ENCODE measurements at places on chromosomes 3 and 15.

DNA sequence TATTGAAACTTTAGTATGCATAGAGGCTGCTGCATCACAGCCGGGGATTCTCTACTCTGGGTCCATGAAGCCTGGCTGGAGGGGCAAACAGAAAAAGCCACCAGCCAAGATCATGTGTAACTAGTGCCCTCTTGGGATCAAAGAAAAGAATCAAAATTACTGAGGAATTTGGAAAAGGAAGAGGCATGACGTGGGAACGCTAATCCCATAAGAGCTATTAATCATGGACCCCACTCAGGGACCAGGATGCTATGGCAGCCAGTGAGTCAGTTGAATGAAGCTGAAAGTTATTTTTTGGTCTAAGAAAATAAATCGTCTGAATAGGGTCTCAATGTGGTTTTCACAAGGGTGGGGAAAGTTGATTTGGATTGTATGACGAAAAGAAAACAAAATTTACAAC lies 1165.1 kb downstream of the ROBO2 start:
- DNase-seq: peak; percentile 40

DNA sequence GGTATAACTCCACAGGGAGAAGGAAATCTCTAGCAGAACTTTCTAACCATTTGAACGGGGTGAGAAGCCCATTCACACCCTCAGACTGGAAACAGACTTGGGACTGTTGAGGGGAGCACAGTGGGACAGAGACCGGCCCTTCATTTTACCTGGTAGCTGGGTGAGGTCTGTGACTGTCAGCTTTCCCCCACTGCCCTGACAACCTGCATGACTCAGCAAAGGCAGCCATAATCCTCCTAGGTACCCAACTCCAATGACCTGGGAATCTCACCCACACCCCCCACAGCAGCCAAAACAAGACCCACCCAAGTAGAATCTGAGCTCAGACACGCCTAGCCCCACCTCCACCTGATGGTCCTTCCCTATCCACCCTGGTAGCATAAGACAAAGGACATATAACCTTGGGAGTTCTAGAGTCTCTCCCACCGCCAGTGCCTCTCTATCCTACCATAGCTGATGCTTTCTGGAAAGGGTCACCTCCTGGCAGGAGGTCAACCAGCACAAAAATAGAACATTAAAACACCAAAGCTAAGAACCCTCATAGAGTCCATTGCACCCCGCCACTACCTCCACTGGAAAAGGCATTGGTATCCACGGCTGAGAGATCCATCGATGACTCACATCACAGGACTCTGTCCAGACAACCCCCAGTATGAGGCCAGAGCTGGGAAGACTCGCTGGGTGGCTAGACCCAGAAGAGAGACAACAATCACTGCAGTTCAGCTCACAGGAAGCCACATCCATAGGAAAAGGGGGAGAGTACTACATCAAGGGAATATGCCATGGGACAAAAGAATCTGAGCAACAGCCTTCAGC lies 28.0 kb downstream of the SENP7 start:
- peak; percentile 14 for DNase-seq

GRCh38 chr3:13282358-13282985 lies 137.7 kb downstream of the NUP210 start:
- DNase-seq: no peak

DNA sequence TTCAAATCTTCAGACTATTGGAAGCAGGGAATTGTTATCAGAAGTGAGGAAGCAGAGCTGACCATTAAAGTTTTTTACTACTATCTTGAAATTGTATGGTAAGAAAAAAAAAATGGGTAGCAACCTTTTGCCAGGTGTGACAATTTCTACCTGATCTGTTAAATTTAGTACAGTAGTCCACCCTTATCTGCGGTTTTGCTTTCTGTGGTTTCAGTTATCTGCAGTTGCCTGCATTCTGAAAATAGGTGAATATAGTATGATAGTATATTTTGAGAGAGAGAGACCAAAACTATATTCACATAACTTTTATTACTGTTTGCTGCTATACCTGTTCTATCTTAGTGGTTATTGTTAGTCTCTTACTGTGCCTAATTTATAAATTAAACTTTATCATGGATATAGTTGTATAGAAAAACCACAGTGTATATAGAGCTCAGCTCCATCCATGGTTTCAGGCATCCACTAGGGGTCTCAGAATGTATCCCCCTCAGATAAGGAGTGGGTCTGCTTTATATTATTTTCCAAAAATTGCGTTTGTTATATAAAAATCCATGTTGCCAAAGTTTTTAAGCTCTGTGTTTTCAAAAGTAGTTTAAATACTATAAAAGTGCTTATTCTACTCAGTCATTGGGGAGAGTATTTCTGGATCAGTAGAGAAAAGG lies 69.9 kb downstream of the PTPRG start:
- no peak for DNase-seq

DNA sequence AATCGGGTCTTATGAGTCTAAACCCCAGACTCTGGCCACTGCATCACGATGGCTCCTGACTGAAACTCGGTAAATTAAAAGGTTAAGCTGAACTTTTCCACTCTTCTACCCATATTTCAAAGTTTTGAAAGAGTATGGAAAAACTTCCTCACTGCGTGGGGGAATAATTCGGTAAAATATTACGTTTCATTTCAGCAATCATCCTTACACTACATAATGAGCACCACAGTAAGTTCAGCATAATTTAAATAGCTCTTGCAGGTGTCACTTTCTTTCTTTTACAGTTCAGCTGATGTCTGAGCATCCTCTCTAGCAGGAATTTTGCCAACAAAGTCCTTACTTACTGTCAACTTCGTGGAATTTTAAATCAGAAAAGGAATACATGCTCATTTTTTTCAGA lies 17.5 kb downstream of the SRGAP3 start:
- DNase-seq: no peak

GRCh38 chr3:14507757-14508504 lies 32.2 kb downstream of the GRIP2 start:
- no peak for DNase-seq

DNA sequence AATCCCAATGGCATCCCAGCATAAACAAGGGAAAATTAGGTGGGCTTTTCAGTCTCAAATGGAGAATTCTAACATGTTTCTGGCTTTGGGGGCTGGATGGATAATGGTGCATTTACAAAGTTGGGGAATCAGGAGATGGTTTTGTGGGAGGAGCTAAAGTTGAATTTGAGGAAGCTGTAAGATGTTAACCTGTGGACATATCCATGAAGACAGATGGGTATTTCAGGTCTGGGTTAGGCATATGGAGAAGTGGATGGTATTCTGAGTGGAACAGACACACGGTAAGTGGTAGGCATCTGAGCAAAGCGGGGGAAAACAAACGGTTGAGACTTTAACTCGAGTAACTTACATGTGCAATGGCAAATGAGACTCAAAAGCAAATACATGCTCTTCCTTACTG lies 1.7 kb upstream of the LMLN start:
- no peak for DNase-seq

GRCh38 chr3:122416966-122417365 lies 1.1 kb upstream of the WDR5B start:
- no peak for DNase-seq

DNA sequence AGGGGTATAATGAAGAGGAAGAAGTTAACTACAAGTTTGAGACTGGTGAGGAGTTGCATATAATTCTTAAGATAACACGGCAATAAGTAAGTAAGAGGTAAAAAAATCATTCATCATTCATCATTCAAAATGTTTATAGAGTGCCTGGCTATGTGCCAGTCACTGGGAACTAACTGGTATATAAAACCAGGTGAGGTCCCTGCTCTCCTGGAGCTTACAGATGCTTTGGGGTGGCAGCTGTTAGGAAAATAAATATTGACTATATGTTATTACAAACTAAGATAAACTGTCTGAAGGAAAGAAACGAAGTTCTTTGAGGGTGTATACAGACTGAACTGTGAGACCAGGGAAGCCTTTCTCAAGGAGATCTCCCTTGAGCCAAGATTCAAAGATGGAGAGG lies 2.9 kb downstream of the CASR start:
- DNase-seq: no peak

GRCh38 chr3:100076731-100077529 lies 37.4 kb downstream of the FILIP1L start:
- no peak for DNase-seq

DNA sequence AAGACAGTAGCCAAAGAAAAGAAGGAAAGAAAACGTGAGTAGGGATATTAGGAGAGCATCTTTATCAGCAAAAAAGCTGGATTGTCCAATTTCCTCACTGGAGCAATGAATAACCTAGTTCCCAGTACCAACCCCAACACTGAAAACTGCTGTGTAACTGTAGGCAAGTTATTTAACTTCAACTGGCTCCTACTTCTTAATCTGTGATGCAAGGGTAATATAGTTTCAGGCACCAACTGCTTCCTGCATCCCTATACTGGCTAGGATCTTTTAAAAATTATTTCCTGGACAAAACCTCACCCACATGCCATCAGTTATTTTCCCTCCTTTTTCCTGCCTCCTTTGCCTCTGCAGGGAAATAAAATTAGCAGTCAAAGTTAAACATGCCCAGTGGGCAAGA lies 59.6 kb downstream of the ZBTB20 start:
- DNase-seq: no peak

DNA sequence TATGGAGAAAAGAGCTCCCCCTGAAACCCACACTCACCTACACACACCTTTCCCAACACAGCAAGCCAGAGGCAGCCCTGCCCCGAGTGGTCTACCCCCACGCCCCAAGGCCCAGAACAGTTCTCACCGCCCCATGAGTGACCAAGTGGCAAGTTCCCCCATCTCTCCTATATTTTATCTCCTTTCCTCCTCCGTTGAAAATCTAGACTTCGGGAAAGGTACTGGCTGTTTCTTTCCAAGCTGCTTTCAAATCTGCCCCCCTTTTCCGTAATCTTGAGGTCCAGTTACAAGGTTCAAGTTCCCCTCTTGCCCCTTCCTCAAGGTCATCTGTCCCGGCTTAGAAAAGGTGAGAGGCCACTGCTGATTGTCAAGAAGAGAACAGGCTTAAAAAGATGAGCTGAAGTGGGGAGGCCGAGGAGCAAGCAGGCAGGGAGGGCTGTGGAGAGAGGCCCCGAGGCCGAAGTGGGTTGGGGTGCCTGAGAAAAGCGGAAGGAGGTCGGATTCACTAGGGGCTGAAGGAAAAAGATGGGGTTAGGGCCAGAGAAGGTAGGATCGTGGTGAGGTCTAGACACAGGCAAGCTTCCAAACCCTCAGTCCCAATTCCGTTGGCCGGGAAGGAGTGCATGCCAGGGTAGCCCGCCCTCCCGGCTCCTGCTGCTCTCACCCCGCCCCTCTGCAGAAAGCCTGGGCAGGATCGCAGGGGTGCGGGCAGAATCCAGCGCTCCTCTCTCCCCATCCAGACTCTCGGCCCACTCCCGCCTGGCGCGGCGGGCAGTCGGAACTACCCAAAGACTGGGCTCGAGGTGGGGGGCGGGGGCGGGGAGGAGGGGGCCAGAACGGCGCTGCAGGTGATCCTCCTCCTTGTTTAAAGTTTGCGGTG lies 1.7 kb downstream of the SEMA5B start:
- no peak for DNase-seq

- DNase-seq: peak; percentile 79
These were observed 19.1 kb upstream of the TPM1 start for GRCh38 chr15:63023351-63023945.

GRCh38 chr15:51935466-51936104 lies 36.0 kb downstream of the LEO1 start:
- DNase-seq: no peak

GRCh38 chr3:76361010-76361409 lies 575.7 kb upstream of the ZNF717 start:
- no peak for DNase-seq

DNA sequence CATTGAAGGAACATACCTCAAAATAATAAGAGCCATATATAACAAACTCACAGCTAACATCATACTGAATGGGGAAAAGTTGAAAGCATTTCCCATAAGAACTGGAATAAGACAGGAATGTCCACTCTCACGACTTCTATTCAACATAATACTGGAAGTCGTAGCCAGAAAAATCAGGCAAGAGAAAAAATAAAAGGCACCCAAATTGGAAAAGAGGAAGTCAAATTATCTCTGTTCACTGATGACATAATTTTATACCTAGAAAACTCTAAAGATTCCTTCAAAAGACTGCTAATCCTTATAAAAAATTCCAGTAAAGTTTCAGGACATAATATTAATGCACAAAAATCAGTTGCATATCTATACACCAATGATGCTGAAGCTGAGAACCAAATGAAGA lies 34.9 kb downstream of the SLC2A2 start:
- DNase-seq: no peak

GRCh38 chr3:10729439-10729838 lies 86.6 kb upstream of the SLC6A11 start:
- DNase-seq: no peak

DNA sequence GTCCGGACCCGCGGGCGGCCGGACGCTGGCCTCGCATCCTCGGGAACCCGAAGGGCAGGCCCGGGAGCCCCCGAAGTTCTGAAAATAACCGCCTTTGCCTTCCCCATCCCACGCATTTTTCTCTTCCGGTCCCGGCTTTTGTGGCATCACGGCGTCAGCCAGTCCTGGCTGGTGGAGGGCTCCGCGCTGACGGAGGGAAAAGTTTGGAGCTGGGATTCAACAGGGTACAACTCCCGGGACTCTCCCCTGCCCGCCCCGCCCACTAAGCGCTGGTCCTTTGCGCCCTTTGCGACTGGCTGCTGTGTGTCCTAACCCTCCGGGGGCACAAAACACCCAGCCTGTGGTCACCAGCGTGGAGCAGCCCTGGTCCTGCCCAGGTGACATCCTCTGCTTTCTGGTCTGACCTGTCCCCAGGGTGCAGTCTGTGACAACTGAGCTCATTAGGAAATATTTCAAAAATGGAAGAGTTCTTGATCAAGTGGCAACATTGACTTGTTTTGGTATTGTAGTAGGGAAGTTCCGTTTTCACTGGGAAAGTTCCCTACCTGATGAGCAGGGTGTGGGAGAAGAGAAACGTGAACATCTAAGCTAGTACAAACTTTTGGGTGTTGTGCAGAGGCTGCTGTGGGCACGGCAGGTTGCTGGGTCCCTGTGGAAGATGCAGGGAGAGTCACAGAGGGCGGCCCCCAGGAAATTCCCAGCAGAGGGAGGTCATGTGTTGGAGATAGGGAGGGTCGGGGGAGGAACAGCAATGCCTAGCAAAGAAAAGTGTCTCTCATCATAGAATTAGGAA lies 775 bp downstream of the ARNT2 start:
- no peak for DNase-seq

All from AG04449 (cell line).